ENCODE measurements at places on chromosomes 3 and 15. TPM values are rescaled to one million over a fixed set of nuclear protein-coding genes. Genes with fewer than 3 reads are reported as not detected.

SCN11A gene
- total RNA-seq: 1.6 TPM

PAQR5 gene
- 12.6 TPM for total RNA-seq

PLSCR4 gene
- total RNA-seq: 9.2 TPM

CCPG1 gene
- total RNA-seq: 24.3 TPM

HDC gene
- not detected for total RNA-seq

CCDC54 gene
- not detected for total RNA-seq

CGNL1 gene
- total RNA-seq: 40.4 TPM

NTRK3 gene
- not detected for total RNA-seq

XCR1 gene
- not detected for total RNA-seq

CYP1A2 gene
- not detected for total RNA-seq

TRIM42 gene
- not detected for total RNA-seq

TMOD3 gene
- 37.4 TPM for total RNA-seq

WDR49 gene
- total RNA-seq: 0.91 TPM

FBXO40 gene
- total RNA-seq: not detected

GP5 gene
- 0.18 TPM for total RNA-seq

LRRC31 gene
- 0.67 TPM for total RNA-seq

LRRN1 gene
- 208 TPM for total RNA-seq

CD200R1 gene
- not detected for total RNA-seq

ILDR1 gene
- total RNA-seq: 5.4 TPM

FHIT gene
- 16.1 TPM for total RNA-seq

IQCF5 gene
- total RNA-seq: not detected

TTC21A gene
- total RNA-seq: 17.2 TPM

LIPH gene
- total RNA-seq: 0.79 TPM

CKMT1A gene
- total RNA-seq: 4.0 TPM

ELL3 gene
- total RNA-seq: 2.1 TPM

All from progenitor cell of endocrine pancreas (in vitro differentiated cells).